T-cell (primary cell): ENCODE measurements at places on chromosomes 5 and 9. TPM values are rescaled to one million over a fixed set of nuclear protein-coding genes. Genes with fewer than 3 reads are reported as not detected.

Gene NUTM2G
- total RNA-seq: not detected

Gene CLIC3
- total RNA-seq: 5.4 TPM

Gene CSF2
- total RNA-seq: 0.89 TPM

Gene FBN2
- total RNA-seq: not detected

Gene GABRA1
- not detected for total RNA-seq

Gene TXN
- 47.9 TPM for total RNA-seq

Gene SH2D3C
- 48.6 TPM for total RNA-seq

Gene WDR31
- 0.42 TPM for total RNA-seq

Gene SUSD3
- total RNA-seq: 71.2 TPM

Gene SPINK9
- not detected for total RNA-seq

Gene TMEM8B
- 7.1 TPM for total RNA-seq
